ENCODE measurements at places on chromosomes 7 and 10.

GRCh38 chr10:79136236-79137005 lies 67.7 kb downstream of the ZMIZ1 start:
- no peak for DNase-seq

GRCh38 chr10:18164748-18165361 lies 24.6 kb downstream of the CACNB2 start:
- DNase-seq = no peak

DNA sequence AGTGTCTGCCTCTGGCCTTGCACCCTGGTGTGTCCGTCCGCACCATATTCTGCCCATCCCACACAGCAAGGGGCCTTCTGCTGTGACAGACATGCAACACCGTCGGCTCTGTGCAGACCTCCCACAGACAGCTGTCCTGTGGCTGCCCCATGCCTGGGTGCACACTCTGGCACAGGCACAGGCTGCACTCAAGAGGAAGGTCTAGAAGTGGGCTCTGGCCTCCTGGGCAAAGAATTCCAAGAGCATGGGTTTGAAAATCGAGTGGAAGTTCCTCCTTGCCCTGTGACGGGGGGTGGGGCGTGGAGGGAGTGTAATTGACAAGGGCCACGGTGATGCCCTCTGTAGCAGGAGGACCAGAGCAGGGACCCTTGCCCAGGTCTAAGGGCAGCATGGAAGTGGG lies 4.3 kb upstream of the LOXL4 start:
- DNase-seq = no peak

- no peak for DNase-seq
Measured at GRCh38 chr10:2817940-2818636, 249.3 kb upstream of the PFKP start.

DNA sequence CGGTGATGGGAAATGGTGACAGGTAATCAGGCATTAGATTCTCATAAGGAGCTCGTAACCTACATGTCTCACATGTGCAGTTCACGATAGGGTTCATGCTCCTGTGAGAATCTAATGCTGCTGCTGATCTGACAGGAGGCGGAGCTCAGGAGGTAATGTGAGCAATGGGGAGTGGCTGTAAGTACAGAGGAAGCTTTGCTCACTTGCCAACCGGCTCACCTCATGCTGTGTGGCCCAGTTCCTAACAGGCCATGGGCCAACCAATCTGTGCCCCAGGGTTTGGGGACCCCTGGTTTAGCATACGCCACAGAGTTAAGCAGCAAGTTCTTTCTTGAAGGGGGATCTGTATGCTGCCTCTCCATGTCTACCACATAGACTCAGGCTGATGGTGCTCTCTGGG lies 133.1 kb downstream of the IQUB start:
- no peak for DNase-seq

DNA sequence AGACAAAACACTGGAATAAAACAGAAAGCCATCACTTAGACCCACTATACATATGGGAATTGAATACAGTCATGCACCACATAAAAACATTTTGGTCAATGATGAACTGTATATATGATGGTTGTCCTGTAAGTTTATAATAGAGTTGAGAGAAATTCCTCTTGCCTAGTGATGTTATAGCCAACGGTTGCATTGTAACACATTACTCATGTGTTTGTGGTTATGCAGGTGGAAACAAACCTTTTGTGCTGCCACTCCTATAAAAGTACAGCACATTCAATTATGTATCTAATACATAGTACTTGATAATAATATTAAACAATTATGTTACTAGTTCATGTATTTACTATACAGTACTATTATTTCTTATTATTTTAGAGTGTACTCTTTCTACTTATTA lies 381.2 kb upstream of the MBL2 start:
- DNase-seq = no peak

Data from activated naive CD4-positive, alpha-beta T cell treated with anti-CD3 and anti-CD28 coated beads, Interleukin-2, amount 50 U/mL, for 16 hours (primary cell).